Right lobe of liver (tissue), 6 donors: ENCODE measurements at places on chromosomes 5 and 9.
A peak's percentile ranks its signal among the peaks of the same experiment; 100 is the strongest.

- no peak for DNase-seq
These were observed 7.3 kb downstream of the ECM2 start for GRCh38 chr9:92528522-92528849.

DNA sequence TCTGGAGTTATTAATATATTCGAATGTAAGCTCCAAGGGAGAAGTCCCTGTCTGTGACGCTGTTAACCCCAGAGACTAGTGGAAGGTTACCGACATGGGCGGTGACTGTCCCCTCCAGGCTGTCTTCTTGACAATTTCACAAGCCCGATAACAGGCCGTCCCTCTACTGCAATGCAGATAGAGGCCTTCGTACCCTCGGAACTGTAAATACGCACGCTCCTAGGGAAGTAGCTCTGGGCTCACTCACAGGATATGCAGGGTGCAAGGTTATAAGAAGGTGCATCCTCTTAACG lies 680 bp upstream of the RFK start:
- DNase-seq, result peak; percentile 81

DNA sequence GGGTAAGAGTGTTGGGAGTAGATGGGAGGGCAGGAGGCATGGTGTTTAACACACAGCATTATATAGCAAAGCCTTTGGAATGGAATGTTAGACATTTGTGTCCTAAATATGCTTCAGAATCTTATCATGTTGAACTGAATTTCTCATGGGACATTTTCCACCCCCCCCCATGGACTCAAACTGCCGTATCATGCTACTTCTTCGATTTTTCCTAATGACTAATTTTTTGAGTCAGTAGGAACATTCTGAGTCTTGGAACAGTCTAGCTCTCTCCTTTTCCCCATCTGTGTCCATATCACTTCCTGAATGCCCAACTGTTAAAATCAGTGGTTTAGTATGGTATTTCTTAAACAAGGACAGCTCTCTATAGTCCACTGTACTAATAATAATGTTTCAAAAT lies 380.6 kb downstream of the TLE4 start:
- no peak for DNase-seq

GRCh38 chr5:36691226-36691625 lies 84.8 kb downstream of the SLC1A3 start:
- no peak for DNase-seq

DNA sequence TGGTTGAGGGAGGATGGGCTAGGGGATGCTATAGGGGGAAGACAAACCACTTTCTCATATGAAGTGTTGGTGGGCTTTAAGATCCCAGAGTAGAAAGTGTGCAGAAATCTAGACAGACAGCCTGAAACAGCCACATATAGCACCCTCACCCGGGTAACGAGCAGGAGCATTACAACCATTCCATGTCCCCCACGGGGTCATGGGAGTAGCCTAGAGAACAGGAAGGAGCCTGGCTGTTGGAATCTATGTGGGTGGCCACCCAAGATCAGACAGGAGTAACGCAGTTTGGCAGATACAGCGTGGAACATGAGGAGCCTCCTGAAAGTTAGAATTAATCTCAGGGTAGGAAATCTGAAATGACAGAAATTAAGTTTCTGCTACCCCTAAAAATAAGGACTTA lies 146.1 kb upstream of the RAI14 start:
- no peak for DNase-seq

- DNase-seq, result no peak
These were observed 29.2 kb downstream of the NCS1 start for GRCh38 chr9:130201399-130201873.
